ENCODE measurements at places on chromosomes 7 and 10.
A peak's percentile ranks its signal among the peaks of the same experiment; 100 is the strongest.

- DNase-seq, result no peak
Observed at GRCh38 chr10:77975086-77975666, 48.6 kb upstream of the DLG5 start.

GRCh38 chr7:120725376-120726039 is 132.4 kb downstream of the TSPAN12 start:
- DNase-seq, result no peak

GRCh38 chr7:28533731-28534531 is 121.6 kb downstream of the CREB5 start:
- DNase-seq, result peak; percentile 62

DNA sequence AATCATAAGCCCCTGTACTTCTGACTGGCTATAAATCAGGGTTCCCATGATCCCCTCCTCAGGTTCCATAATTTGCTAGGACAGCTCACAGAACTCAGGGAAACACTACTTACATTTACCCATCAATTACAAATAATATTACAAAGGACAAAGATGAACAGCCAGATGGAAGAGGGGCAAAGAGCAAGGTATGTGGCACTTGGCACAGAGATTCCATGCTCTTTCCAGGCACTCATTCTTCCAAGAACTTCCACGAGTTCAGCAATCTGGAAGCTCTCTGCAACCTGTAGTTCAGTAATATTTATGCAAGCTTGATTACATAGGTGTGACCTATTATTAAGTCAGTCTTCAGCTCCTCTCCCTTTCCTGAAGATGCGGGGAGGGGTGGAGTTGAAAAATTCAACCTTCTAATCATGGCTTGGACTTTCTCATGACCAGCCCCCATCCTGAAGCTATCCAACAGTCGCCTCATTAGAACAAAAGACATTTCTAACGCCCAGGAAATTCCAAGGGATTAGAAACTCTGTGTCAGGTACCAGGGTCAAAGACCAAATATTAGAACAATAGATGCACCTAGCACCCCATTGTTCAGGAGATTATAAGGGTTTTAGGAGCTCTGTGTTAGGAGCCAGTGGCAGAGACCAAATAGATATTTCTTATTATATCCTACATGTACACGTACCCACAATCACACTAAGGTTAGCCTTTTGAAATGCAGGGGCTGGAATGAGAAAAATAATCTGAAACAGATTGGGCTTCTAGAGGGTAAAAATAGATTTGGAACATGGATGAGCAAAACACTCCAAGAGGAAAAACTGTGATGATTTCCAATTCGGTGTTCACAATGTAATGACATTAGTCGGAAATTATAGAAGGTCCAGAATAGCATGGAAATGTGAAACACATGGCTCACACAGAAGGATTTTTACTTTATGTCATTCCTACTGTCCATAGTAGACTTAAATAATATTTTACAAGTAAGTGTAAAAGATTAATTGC is 7.0 kb downstream of the ANKMY2 start:
- no peak for DNase-seq

- DNase-seq, result no peak
Observed at GRCh38 chr10:21261842-21262294, 263.6 kb downstream of the SKIDA1 start.

GRCh38 chr7:143205560-143206293 is 16.1 kb upstream of the TAS2R40 start:
- DNase-seq, result no peak

DNA sequence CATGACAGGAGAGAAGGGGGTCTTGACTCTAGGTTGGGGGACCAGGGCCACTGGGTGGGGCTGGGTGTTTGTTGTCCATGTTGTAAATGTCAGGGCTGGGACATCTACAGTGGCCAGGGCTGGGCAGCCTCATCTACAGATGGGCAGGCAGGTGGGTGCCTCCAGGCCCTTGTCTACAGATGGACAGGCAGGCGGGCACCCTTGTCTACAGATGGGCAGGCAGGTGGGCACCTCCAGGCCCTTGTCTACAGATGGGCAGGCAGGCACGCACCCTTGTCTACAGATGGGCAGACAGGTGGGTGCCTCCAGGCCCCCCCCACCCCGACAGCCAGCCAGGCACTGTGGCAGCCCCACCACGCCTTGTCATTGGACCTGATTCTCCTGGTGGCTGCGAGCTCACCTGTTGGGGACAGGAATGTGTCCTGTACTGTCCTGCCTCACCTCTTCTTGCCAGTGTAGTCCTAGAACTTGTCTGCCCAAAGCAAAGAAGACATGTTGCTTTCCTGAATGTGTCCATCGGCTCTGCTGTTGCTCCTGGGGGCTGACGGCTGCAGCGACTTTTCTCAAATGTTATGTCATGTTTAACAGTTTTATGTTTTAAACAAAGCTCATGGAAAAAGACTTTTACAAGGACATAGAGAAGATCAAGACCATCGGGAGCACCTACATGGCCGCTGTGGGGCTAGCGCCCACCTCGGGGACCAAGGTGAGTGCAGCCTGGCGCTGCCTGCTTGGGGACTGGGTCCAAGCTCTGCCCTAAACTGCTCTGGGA is 129.9 kb downstream of the ADCY1 start:
- DNase-seq, result no peak

DNA sequence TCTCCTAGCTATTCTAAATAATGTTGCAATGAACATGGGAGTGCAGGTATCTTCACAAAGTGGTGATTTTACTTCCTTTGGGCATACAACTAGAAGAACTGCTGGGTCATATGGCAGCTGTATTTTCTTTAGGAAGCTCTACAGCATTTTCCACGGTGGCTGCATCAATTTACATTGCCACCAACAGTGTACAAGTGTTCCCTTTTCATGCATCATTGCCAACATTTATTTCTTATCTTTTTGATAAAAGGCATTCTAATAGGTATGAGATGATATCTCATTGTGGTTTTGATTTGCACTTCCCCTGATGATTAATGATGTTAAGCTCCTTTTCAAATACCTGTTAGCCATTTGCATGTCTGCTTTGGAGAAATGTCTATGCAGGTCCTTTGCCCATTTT is 52.6 kb downstream of the NT5C2 start:
- DNase-seq, result no peak

GRCh38 chr10:103669243-103669929 is 175.9 kb downstream of the NEURL1 start:
- DNase-seq, result no peak

GRCh38 chr10:127254276-127254675 is 57.9 kb upstream of the INSYN2A start:
- no peak for DNase-seq

- DNase-seq, result no peak
Observed at GRCh38 chr7:143909863-143910262, 7.9 kb upstream of the TCAF1 start.
